SJCRH30 (cell line): ENCODE measurements at places on chromosomes 3 and 15. TPM values are rescaled to one million over a fixed set of nuclear protein-coding genes. Genes with fewer than 3 reads are reported as not detected.

DNA sequence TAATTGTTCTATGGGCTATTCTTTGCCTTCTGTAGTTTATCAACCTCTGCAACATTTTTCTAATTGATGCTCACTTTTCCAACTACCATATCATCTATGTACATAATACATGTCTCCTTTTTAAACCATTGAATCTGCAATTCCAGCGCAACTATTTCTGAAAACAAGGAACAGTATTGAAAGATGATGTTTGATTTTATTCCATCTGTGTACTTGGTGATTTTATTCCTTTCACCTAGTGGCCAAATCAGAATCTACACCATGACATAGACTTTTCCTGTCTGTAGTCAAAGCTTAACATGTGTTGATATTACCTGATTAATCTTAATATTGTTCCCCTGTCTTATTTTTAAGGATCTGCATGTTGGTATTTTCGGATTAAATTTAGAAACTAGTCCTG is 13.0 kb downstream of the NKTR start:
- no peak for DNase-seq

GRCh38 chr15:77715051-77715450 is 82.3 kb upstream of the LINGO1 start:
- DNase-seq, result no peak

The TLNRD1 gene
- total RNA-seq, result 16.1 and 17.3 TPM in 2 replicates

DNA sequence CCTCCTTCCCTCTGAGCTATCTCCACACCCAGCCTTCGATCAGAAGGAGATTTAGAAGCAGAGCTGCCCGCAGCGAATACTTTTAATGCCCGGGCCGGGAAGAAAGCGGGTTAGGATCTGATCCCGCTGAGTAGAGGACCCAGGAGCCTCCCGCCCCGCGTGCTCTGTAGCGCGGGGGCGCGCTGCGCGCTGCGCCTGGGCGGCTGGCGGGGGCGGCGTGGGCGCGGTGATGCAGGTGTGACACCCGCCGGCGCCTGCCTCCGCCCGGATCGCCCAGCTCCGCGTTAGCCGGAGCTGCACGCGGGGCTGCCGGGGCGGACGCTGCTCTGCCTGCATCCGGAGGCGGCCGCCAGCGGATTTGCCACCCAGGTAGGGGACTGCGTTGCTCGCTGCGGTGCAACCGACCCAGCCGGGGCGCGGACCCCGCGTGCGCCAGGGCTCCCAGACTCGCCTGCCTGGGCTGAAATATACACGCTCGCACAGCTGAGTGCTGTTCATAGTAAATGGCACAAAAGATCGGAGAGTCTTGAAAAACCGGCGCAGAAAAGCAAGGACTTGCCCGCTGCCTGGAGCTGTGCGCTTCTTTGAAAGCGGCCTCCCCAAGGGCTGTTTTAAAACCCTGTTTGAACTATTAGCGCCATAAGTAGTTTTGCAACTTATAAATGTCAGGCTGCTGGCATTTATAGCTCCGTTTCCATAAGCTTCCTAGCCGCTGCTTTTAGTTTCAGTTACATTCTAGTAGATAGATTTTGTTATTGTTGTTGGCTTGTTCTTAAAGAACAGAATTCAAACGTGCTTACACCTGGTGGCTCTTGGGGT is at the start of gene SV2B:
Gene SV2B (plus strand): TSS at position 263 of the 819 bp plus-strand sequence. CDS start 126,007 bp downstream, outside the sequence.
- DNase-seq, result no peak

DNA sequence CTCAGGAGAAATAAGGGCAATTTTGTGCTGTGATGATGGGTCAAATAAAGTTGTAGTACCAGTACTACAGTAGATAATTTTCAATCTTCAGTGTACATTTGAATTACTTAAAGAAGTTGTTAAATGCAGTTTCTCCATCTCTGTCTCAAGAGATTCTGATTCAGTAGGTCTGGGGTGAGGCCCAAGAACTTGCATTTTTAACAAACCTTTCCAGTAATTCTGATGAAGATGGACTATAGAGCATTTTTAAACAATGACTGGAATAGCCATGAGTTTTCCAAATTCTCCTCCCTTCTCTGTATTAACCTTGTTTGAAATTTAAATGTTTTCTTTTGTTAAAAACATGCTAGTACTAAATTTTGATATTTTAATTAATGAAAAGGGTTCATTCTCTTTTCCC is 127.0 kb upstream of the CD96 start:
- DNase-seq, result no peak

The MAGEL2 gene
- 2.2 TPM in 2 replicates for total RNA-seq

DNA sequence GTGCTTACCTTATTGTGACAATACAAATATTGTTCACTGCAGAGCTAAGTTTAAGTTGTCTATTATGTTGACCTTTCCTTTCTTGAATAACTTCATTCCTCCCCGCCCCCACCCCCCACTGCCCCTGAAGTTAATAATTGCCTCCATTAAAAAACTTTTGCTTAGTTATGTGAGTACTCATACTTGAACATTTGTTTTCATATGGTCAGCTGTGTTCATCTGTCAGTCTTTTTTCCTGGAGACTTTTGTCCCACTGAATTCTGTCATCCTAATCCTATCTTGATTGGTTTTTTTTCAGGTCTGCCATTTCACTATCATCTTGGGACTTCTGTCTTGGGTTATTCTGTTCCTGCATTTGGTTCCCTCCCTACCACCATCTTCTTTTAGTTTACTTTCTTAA is 8.5 kb downstream of the SLC25A36 start:
- DNase-seq, result no peak

DNA sequence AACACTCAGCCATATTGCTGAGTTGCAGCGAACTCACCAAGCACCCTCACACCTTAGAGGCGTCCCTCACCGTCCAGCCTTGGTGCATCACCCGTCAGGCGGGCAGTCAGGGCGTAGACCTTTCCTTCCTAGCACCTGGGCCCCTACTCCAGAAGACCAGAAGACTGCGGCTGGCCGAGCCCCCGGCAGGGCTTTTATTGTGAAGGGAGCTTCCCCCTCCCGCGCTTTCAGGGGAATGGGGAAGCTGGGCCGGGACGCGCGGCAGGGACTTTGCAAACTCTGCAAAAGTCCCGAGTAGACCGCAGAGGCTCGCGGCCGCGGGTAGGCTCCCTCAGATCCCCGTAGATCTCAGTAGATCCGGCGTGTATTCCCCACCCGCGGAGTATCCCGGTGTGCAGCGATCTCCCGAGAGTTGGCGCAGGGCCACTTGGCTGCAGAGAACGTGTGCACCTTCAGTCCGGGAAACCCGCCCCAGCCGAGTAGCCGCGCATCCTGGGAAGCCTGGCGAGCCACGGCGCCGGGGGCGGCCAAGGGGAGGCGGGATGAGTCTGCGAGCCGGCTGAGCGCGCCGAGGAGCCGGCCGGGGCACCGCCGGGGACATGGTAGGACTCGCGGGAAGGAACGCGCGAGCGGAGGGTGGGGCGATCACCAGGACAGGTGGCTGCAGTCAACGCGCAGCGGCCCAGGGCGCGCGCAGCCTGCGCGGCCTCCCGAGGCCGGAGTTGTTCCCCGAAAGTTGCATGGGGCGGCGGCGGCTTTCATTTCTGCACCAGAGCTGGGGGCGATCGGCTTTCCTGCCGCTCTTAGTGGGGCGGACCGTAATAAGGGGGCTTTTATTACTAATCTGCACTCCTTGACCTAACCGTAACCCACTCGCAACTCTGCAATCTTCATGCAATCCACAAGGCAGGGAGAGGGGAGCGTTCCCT is at the start of gene GASK1A:
Gene GASK1A (plus strand): TSS at position 268 of the 929 bp plus-strand sequence. CDS start 332 bp downstream, at position 600.
- no peak for DNase-seq

- no peak for DNase-seq
These were observed 60.5 kb upstream of the TFRC start for GRCh38 chr3:196142202-196142956.

The IGDCC3 gene
- 6.6 and 8.7 TPM in 2 replicates for total RNA-seq

The ATP13A5 gene
- 0.03 and 0.06 TPM in 2 replicates for total RNA-seq

The KLF15 gene
- total RNA-seq, result 3.2 and 3.3 TPM in 2 replicates

The XPC gene
- 16.3 and 21.0 TPM in 2 replicates for total RNA-seq

The IQCF5 gene
- not detected in 2 replicates for total RNA-seq

The GOLGA6L10 gene
- total RNA-seq, result 0.10 TPM in 1 of 2 replicates, not detected in the other

GRCh38 chr15:36769098-36769497 is 189.7 kb downstream of the CDIN1 start:
- no peak for DNase-seq

The BOC gene
- 13.4 and 15.3 TPM in 2 replicates for total RNA-seq

GRCh38 chr3:40768536-40768935 is 243.8 kb downstream of the ZNF621 start:
- no peak for DNase-seq

DNA sequence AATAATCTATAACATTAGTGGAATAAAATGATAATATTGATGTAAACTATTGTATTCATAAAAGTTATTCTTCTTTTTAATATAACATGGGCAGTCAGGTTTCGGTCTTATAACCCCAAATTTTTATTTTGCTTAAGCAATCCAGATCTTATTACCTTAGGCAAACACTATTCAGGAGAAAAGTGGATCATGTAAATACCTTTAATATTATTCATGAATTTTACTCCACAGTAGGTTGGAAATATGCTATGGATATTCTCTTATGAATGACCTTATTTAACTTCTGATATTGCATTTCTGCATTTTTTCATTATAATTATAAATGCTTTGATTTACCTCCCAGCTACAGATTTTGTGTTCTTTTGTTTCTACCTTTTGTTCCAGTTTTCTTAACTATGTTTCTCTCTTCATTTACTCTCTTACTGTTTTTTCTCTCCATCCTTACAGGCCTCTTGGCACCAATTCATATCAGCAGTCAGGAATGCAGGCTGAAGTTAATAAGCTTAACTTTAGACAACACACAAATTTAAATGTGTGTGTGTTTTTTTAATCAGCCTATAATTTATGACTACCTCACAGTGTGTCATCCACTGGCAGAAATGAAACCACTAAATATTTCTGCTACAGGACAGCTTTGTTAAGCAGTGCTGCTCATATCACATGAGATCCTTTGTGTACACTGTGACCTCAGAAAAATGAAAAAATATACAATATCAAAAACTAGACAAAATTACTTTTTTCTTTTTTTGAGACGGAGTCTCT is 111.0 kb downstream of the NSUN3 start:
- no peak for DNase-seq
